ENCODE measurements at places on chromosomes 12 and 14. TPM values are rescaled to one million over a fixed set of nuclear protein-coding genes. Genes with fewer than 3 reads are reported as not detected.

Gene CPM
- total RNA-seq: 3.7 TPM

Gene GPR132
- 0.26 TPM for total RNA-seq

Gene SRRM4
- not detected for total RNA-seq

Gene SLC38A4
- 0.56 TPM for total RNA-seq

Gene GPRC5A
- 56.1 TPM for total RNA-seq

Gene PPM1H
- total RNA-seq: 2.9 TPM

Gene TAS2R42
- total RNA-seq: not detected

Gene DDX54
- total RNA-seq: 32.1 TPM

Gene AQP2
- total RNA-seq: not detected

Gene AGAP2
- 0.20 TPM for total RNA-seq

Gene CAPS2
- total RNA-seq: 7.4 TPM

Gene CCDC196
- total RNA-seq: not detected

Gene CLIP1
- total RNA-seq: 63.5 TPM

Gene CCDC197
- total RNA-seq: not detected

Gene ASB2
- total RNA-seq: 0.52 TPM

Gene PDE6H
- not detected for total RNA-seq

Gene ZDHHC22
- total RNA-seq: not detected

Gene C12orf54
- total RNA-seq: not detected

Gene RBM25
- total RNA-seq: 21.8 TPM

Gene GALNT6
- total RNA-seq: 11.6 TPM

Gene RNASE3
- total RNA-seq: not detected

Gene MIP
- total RNA-seq: 0.13 TPM

Gene CAPZA3
- total RNA-seq: not detected

Gene ACOT4
- total RNA-seq: 0.98 TPM

Gene MRPL52
- total RNA-seq: 27.4 TPM

Gene KRT77
- not detected for total RNA-seq

Gene ACOT6
- total RNA-seq: not detected

Gene HIP1R
- 17.1 TPM for total RNA-seq

Gene TOMM20L
- total RNA-seq: not detected

Gene FOXN4
- not detected for total RNA-seq

Gene SPX
- 1.2 TPM for total RNA-seq

Gene APEX1
- total RNA-seq: 38.8 TPM

Gene REC8
- 1.2 TPM for total RNA-seq

Gene COX6A1
- total RNA-seq: 352 TPM

Gene DBX2
- total RNA-seq: not detected

Gene SERPINA9
- total RNA-seq: not detected

Gene LRRC10
- not detected for total RNA-seq

Gene OTX2
- total RNA-seq: not detected

Gene TARBP2
- total RNA-seq: 32.9 TPM

Gene TAS2R50
- 2.9 TPM for total RNA-seq

Gene TDRD9
- 8.5 TPM for total RNA-seq

Gene WIF1
- total RNA-seq: not detected

Gene SLC25A47
- 0.07 TPM for total RNA-seq

Gene TSPAN8
- 108 TPM for total RNA-seq

Gene TAS2R31
- 3.7 TPM for total RNA-seq

Gene TPH2
- not detected for total RNA-seq

Gene PTGER2
- 8.2 TPM for total RNA-seq

Gene FMNL3
- total RNA-seq: 40.6 TPM

Gene VASH1
- total RNA-seq: 7.7 TPM

Gene GUCY2C
- total RNA-seq: not detected
